KG1 (cell line): ENCODE measurements at places on chromosomes 6 and 20.

GRCh38 chr20:5104479-5104878 lies 15.3 kb downstream of the PCNA start:
- no peak for DNase-seq

GRCh38 chr6:39029156-39030011 lies 19.2 kb upstream of the GLP1R start:
- DNase-seq = no peak

DNA sequence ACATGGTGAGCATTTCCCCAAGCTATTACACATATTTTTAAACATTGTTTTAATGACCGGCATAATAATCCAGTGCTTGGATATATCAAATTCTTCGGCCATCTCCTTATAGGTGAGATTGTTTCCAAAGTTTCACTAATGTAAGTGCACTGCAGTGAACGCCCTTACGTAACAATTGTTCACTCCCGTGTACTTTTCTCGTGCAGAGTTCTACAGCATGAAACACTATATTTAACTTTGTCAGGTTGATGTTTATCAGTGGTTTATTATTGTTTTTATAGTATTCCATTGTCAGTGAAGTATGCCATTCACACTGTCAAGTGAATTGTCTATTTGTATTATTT lies 3.4 kb upstream of the GZF1 start:
- DNase-seq = no peak

GRCh38 chr6:138979813-138980668 lies 8.0 kb downstream of the REPS1 start:
- DNase-seq = no peak

GRCh38 chr6:155273431-155273830 lies 9.6 kb downstream of the CLDN20 start:
- DNase-seq = no peak

- no peak for DNase-seq
Measured at GRCh38 chr6:159686703-159687102, 6.3 kb downstream of the SOD2 start.

DNA sequence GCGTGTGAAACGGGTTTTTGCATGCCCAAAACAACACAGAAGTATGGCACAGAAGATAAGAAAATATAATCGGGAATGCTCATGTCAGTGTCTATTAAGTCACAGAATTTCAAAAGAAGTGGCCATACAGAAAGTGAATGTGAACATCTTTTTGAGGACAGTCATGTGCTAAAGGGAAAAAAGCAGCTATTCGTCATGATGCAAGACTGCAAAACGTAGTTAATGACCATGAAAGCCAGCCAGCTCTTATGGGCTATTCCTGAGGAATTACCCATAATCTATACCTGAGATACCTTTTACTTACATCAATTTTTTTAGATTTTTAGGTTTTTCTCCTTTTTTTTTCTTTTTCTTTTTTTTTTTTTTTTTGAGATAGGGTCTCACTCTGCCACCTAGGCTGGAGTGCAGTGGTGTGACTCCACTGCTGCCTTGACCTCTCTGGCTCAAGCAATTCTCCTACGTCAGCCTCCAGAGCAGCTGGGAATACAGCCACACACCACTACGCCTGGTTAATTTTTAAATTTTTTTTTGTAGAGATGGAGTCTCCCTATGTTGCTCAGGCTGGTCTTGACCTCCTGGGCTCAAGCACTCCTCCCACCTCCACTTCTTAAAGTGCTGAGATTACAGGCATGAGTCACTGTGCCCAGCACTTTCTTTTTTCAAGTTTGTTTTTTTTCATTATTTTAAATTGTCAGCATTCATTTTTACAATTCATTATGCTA lies 18.1 kb upstream of the ZBP1 start:
- DNase-seq = no peak
